SK-N-SH (cell line): ENCODE measurements at places on chromosomes 5 and 9.

DNA sequence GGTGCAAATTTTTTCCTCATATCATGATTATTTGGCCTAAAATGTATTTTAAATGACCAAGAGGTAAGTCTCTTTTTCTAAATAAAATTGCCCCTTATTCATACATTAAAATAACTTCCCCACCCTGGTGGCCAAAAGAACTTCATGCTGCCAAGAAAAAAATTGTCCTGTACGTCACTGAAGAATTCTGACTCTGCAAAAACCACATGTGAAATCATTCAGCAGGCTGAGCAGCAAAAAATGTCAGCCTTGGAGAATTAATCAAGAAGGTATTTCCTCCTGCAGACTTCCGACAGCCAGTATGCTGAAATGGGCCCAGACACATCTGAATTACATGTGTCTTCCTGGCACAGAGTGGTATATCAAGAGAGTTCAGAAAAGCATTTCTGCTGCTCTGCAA is 94.6 kb upstream of the HMHB1 start:
- DNase-seq = no peak

DNA sequence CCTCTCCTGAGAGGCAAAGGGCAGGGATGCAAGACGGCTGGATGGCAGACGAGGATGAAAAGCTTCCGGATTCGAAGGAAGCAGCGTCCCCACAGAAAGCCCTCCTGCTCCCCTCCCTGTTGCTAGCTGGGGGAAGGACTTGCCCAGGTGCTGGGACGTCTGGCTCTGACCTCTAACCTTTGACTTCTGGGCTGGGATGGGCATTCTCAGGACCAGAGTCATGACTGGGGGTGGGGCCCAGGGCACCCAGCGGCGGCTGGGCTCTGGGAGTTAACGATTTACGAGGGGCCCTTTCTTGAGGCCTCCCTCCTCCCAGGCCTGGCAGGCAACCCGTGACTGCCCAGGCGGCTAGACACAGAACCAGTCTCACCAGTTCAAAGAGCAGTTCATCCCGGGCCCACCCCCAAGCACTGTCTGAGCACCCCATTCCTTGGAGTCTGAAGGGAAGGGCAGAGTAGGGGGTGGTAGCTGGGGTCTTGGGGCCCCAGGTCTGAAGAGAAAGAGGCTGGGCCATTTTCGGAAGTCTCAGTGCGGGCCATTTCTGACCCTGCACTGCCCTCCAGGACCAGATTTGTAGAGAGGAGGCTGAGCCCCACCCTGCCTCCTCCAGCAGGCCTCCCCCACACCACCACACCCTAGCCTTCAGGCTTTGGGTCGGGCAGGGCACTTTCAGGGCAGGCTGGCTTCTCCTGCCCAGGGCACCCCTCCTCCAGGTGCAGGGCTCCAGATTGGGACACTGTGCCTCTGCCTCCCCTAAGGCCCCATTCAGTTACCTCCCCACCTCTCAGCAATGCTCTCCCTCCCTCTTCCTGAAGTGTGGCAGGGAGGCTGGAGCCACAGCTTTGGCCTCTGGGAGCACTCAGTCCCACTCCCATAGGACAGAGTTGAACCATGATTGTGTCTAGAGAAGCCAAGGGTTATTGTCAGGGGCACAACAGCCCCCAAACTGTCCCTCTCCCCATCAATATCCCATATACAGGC is 5.0 kb upstream of the CXXC5 start:
- peak; percentile 19 for DNase-seq

DNA sequence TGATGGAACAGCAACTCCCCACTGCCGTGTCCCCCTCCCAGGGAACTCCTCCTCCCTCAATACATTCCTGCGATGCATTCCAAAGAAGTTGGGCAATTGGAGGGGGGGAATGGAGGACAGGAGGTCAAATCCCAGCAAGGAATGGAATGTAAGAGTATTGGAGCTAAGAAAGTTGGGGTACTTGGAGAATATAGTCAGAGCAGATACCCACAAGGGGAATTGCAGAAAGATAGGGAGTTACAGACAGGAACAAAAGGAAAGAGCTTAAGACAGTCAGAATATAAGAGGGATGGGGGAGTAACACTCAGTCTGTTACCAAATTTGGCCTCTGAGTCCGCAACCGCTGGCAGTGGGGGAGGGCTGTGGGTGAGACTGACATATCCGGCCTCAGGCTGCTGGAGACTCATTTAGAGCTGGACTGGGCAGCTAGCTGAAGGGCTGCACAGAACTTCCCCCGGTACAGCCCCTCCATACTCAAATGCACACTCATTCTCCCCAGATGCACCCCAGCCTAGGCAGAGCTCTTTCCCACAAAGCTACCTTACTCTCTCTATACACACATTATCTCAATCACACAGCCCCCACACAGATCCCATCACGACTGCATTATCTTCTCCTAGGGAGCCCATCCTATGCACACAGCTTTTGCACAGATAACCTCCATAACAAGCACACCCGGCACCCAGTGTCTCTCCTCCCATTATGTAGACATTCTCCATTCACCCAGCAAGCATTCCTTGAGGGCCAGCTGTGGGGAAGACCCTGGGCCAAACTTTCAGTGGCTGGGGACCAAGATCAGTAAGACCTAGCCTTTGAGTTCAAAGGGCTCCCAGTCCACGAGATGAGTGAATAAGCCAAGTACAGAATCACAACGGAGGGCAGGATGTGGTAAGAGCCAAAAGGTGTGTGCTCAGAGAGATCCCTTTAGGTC is 3.7 kb downstream of the TLN1 start:
- no peak for DNase-seq

- no peak for DNase-seq
Observed at GRCh38 chr5:37777432-37778130, 62.3 kb downstream of the GDNF start.

- DNase-seq = no peak
Observed at GRCh38 chr9:133788819-133789717, 50.9 kb upstream of the SARDH start.

GRCh38 chr9:130743656-130744055 is 50.1 kb downstream of the EXOSC2 start:
- no peak for DNase-seq

DNA sequence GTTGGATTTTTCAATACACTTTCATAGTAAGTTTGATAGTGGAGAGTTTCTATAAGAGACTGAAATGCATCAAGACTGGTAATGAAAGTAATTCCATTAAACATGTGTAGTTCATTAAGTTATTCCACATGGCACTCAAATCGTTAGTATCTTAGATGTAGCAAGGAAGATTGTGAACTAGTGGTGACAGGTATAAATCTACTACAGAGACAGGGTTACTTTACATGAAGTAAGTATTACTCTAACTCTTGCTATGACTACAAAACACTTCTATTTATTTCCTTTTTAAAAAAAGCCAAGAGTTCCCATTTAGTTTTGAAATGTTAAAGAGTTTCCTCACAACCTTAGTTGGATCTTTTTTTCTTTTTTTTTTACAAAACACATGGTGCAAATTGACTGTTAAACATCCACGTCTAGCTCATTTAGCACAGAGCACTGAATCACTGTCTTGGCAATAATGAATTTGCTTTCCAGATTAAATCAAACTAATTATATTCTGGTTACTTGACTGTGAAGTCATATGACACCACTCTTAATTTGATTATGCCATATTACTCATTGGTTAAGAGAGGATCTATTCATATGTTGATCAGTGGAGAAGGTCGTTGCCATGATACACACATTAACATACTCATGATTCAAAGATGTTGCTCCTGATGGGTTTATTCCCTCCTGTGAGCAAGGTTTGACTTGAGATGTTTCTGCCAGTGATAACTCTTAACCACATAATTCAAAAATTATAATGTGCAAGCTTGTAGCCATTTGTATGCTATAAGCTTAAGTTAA is 644.8 kb downstream of the EFNA5 start:
- DNase-seq = no peak

DNA sequence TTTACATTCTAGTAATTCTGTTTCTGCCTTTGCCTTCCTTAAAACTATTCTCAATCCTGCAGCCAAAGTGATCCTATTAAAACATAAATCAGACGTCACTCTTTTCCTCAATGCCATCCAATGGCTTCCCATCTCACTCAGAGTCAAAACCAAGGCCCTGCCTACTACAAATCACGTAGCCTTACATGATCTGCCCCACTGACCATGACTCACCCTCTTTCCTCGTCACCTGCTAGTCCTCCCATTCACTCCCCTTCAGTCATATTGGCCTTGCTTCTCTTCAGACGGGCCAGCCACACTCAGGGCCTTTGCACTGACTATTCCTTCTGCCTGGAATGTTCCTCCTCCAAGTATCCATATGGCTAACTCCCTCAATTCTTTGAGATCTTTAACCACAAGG is 39.0 kb upstream of the DMXL1 start:
- no peak for DNase-seq

DNA sequence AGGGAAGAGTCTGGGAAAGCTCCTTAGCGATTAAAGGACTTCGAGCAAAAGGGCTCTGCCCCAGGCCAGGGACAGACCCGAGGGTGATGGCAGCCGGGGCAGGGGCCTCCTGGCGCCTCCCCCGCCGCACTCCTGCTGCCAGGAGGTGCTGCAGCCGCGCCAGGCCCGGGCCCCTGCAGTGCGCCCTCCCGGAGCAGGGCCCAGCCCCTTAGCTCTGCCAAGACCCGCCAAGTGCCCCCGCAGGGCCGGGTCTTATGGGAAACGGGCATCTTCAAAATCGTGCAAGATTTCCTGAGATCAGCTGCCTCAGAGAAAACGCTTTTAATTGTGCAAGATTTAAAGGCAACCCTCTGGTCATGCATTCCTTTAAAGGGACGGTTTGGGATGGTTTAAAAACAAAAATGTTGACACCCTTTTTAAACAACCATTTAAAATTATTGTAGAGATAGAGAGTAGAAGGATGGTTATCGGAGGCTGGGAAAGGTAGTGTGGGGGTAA is 52.4 kb downstream of the CDC14B start:
- peak; percentile 79 for DNase-seq

- no peak for DNase-seq
Observed at GRCh38 chr5:17360879-17361278, 137.2 kb upstream of the TAF11L2 start.

- no peak for DNase-seq
Observed at GRCh38 chr5:58455066-58455465, 4.8 kb downstream of the PLK2 start.

DNA sequence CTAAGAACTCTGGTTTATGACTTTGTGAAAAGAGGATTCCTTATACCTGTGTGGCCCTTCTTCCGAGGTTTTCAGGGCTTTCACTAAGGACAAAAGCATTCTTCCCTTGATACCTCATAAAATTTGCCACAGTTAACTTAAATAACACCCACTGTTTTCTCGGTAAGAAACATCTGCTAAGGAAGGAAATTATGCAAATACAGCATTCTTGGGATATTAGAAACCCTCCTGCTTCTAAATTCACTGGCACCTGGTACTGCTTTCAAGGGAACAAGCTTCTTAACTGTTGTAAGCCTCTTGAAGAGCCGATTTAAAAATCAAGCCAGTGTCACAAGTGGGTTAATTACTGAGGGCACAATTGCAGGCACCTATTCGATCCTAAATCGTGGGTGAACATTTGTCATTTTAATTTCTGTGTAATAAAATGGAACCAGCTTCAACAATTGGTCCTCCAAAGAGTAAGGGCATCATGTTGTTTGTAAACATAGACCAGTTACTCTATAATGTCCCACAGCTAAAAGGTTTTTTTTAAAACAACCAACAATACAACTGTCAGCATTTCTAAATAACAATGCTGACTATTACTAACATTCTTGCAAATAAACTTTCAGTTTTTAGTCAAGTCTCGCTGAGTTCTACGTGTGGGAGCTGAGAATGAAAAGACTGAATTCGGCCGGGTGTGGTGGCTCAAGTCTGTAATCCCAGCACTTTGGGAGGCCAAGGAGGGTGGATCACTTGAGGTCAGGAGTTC is 26.6 kb downstream of the AK3 start:
- DNase-seq = no peak

DNA sequence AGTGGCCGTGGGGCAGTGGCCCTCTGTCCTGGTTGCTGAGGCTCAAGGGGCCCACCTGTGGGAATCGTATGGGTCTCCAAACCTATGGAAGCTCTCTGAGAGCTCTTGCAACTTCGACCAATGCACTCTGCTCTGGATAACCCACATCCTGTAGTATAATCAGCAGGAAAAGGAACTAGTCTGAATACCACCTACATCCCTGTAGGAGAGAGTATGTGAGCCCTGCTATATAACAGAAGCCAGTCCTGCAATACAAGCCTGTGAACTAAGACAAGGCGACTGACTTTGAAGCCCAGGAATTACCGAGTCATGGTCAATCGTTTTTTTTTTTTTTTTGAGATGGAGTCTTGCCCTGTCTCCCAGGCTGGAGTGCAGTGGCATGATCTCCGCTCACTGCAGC is 29.8 kb upstream of the BICD2 start:
- DNase-seq = no peak

DNA sequence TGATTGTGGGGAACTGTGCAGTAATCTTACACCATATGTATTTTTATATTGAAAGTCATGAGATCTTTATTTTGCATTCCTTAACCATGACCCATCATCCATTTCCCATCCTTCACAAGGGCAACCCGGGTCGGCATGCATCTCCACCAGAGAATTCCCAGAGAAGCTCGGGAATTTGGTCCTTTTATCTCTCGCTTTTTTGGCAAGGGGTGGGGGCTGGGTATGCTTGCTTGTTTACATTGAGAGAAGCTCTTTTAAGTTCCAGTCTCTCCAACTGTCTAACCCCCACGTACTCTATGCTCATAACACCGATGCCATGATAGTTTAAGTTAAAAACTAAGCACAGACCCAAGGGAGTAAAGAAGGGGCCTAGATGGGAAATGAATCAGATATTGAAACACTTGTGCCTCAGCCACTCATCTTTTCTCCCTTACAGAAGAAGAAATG is 109.9 kb upstream of the NFIB start:
- no peak for DNase-seq

DNA sequence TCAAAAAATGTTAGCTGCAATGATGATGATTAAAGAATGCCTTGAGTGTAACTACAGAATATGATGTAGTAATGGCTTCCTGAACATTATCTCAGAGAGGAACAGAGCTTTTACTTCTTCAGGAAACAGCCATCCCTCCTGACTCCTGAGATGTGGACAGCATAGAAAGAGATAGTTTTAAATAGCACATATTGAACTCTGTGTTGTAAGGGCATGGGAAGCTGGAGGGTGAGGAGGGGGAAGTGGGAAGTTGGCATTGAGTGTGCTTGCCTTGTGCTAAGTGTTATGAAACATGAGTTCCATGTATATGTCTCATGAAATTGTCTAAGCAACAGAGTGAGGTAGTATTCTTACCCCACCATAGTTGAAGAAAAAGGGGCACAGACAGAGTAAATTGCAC is 161.5 kb upstream of the SLC28A3 start:
- no peak for DNase-seq

GRCh38 chr5:82540301-82540700 is 262.1 kb upstream of the RPS23 start:
- DNase-seq = no peak
